ENCODE measurements at places on chromosomes 2 and 18.

DNA sequence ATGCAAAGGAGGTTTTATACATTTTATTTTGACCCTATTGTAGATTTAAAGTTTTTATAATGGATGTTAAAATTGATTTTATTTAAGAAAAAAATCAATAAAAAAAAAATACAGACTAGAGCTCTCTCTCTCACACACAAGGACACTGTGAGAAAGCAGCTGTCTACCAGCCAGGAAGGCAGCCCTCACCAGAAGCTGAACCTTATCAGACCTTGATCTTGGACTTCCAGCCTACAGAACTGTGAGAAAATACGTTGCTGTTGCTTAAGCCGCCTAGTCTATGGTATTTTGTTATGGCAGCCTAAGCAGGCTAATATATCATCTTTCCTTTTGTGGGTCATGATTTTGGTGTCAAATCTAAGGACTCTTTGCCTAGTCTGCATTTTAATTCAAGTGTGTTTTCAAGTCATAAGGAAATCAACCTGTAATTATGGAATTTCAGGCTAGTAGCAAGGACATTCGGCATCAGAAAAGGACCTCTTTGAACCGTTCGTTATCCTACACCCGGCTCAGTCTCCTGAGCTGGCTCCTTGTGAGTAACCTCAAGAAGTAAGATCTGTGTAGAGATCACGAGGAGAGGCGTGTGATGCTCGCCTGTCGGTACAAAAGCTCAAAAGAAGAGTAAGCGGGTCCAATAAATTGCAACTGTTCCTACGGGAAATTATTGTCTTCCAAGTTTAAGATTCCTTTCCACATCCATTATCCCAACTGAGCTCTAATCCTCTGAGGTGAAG, 98.2 kb downstream of the PDCL3 start:
- no peak for DNase-seq

GRCh38 chr2:105396254-105397024, 2.4 kb downstream of the FHL2 start:
- DNase-seq = no peak

DNA sequence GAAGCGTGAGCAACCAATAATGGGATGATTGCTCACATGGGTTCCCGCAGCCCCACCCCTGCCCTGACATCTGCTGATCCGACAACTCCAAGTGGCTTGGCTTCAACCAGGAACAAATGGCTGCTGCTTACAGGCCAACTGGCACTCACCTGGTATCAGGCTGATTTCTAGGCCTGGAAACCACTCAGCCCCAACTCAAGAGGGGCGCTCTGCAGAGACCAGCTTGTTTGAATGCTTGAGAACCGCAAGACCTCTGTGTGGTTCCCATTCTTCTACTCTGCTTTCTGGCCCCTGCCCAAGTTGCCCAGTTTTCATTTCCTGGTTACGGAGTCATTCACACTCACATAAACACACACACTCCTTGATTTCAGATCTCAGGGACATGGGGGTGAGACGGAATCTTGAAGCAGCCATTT, 52.0 kb downstream of the TNP1 start:
- peak; percentile 78 for DNase-seq

GRCh38 chr2:8230466-8230865, 451.4 kb upstream of the ID2 start:
- DNase-seq = no peak

GRCh38 chr18:21433436-21433835, 167.1 kb downstream of the ESCO1 start:
- no peak for DNase-seq

GRCh38 chr18:62026586-62026985, 133.8 kb upstream of the RNF152 start:
- no peak for DNase-seq

GRCh38 chr2:72998724-72999123, 72.8 kb downstream of the SFXN5 start:
- no peak for DNase-seq

DNA sequence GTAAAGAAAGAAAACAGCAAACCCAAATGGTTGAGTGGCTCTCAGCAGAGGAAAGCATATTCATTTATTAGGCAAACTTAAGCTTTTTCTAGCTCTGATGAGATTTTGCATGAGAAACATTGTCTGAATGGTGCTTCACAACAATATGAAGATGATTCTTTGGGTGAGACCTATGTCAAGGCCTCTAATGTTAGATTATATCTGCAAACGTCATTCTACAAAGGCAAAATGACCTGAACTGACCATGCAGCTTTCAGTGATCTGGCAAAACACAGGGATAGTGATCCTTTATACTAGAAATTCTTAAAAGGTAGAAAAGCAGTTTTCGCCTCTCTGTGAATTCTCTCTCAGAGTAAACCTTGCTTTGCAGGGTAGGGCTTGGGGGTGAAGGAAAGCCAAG, 11.7 kb downstream of the RHBDD1 start:
- no peak for DNase-seq

DNA sequence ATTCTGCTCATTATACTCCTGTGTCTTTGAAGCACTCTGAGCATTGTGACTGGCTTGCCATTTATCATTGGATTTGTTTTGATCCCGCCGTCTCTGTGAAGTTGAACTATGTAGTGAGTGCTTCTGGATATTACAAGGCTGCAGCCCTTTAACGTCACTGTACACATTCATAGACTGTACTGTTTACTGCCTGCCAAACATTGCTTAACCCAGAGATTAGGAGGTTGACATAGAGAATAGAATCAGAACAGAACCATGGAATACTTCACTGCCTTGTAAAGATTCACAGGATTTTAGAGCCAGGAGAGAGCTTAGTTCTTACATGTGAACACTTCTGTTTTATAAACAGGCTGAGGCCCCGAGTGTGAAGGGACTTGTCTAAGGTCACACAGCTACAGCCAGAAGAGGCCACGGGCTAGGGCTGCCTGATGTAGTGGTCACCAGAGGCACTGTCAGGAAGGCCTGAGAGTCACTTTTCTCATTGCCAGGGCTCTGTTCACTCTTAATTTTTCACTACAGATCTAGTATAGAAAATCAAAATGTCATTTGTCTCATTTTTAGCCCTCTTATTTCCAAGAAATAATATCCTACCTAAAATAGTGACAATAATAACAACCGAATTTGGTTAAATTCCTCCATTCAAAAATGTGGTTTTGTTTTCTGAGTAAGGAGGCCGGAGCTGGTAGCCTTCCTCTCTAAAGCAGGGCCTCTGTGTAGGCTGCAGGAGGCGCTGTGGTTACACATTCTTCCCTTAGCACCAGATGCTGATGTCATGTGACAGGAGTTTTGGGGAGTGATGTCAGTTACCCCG, 87.9 kb downstream of the UGGT1 start:
- DNase-seq = peak; percentile 3

- peak; percentile 62 for DNase-seq
These were observed 1.0 kb upstream of the ANKRD62 start for GRCh38 chr18:12092398-12093229.

DNA sequence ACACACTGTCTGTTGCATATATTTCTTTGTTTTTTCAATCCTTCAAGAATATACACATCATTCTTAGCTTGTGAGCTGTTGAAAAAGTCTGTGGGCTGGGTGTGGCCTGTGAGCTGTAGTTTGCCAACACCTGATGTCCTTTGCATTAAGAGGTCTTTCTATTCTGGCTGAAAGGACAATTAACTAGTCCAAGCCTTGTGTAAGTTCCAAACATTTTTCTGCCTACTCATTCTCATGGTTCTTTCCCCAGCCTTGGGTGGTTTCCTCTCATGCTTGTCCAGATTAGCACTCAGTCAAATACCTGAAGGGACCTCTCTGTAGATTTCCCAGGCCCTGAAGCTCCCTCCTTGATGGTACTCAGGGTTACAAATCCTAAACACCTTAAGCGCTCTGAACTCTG, 57.8 kb upstream of the NABP1 start:
- no peak for DNase-seq

- no peak for DNase-seq
These were observed 108.8 kb downstream of the NOL10 start for GRCh38 chr2:10581021-10581420.

- DNase-seq = no peak
These were observed 3.6 kb downstream of the SOX11 start for GRCh38 chr2:5695654-5696403.

DNA sequence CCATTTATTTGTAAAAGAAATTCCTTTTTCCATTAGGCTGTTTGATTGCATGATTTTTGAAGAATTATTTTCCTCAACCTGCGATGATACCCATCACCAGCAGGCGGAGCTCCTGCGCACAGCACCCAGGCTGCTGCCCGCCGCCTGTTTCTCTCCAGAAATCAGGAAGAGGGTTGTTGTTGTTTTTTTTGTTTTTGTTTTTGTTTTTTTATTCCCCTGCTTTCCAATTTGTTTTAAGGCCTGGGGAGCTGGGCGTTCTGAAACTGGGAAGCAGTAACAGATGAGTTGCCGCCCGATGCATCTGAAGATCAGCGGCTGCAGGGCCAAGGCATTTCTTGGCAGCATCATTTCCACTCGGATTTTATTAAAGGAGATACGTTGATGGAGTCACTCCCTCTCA, 132.1 kb downstream of the MBP start:
- DNase-seq = peak; percentile 23

DNA sequence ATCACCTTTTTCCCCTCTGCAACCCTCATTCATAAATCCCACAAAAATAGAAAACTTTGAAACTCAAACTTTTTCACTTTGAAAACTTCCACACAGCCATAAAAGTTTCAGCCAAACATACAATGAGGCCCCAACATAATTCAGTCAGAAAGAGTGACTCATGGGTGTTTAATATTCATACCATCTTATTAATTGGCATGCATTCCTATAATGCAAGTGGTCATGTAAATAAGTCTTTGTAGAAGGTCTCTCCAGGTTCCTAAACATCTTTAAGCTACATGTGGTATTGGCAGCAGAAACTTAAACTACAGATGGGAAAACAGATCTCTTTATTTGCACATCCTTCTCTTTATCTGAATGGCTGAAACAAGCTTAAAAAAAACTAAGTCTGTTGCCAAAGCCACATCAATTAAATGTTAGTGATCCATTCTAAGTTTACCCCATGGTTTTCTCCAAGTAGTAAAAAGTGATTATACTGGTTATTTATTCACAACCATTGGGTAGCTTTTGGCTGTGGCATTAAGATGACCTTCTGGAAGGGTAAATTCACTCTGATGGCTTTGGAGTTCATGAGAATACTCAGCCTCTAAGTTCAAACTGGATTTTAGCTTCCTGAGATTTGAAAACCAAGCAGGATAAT, 70.2 kb upstream of the LYPD1 start:
- no peak for DNase-seq

GRCh38 chr2:144595279-144595678, 75.4 kb upstream of the ZEB2 start:
- DNase-seq = no peak

- peak; percentile 40 for DNase-seq
These were observed 24.4 kb downstream of the ZNF892 start for GRCh38 chr2:95231723-95232122.

- no peak for DNase-seq
These were observed 96.6 kb downstream of the MAP4K4 start for GRCh38 chr2:101794141-101794540.

- DNase-seq = no peak
These were observed 39.5 kb downstream of the ARL4C start for GRCh38 chr2:234457421-234457820.

DNA sequence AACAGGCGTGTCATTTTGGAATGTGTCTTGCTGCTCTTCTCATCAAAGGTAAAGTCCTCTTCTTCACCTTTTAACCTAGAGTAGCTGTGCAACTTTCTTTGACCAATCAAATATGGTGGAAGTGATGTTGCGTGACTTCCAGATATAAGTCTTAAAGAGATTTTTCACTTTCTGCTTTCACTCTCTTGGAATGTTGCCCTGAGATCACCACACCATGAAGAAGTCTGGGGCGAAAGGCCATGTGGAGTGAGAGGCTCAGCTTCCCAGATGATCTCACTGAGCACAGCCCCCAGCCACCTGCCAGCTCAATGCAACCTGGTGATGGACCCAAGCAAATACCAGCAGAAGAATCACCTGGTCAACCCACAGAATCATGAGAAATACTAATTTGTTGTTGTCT, 7.1 kb upstream of the GALNT3 start:
- no peak for DNase-seq

- DNase-seq = no peak
These were observed 769.7 kb downstream of the LRRTM4 start for GRCh38 chr2:76752506-76752905.

DNA sequence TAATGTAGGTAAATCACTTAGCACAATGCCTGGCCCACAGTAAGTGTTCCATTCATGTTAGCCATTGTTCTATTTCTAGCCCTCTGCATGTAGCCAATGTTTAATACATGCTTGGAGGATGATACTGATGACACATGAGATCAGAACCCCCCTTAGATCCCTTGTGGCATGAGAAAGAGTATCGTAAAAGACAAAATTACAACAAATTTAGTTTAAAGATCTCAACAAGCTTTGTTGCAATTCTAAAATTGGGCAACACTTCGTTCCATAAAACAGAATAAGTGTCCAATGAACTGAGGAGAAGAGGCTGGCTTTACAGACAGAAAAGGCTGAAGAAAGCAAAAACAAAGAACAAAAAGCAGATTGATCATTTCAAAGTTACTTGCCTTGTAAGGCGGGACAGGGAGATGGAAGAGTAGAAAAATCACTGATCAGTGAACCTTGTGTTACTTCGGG, 148.7 kb upstream of the SLC1A4 start:
- no peak for DNase-seq

- DNase-seq = no peak
These were observed 113.7 kb downstream of the ZEB2 start for GRCh38 chr2:144405982-144406788.

- no peak for DNase-seq
These were observed 1.3 kb downstream of the ADCYAP1 start for GRCh38 chr18:905948-906415.

- DNase-seq = no peak
These were observed 142.6 kb upstream of the MSH6 start for GRCh38 chr2:47640356-47640755.

- no peak for DNase-seq
These were observed 36.5 kb downstream of the OSR1 start for GRCh38 chr2:19321946-19322345.

DNA sequence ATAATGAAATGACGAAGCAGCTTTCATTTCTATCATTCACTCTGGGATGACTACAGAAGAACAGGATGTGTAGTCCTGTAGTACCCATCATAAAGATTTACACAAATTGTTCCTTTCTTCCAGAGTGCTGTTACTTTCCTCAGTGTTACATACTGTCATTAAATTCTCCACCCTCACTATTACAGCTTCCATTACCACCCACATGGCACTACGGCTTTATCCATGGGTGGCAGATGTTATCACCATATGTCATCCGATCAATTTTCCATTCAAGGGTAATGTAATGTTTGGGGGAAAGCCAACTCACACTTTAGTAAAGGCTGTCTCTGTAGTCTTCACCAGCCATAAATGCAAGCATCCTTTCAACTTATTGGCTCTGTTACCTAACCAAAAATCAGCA, 7.1 kb upstream of the CSRNP3 start:
- peak; percentile 84 for DNase-seq

GRCh38 chr2:184304006-184304405, 294.3 kb upstream of the ZNF804A start:
- no peak for DNase-seq

Data from NCI-H1092 (cell line).